Activated CD4-positive, alpha-beta T cell treated with anti-CD3 and anti-CD28 coated beads for 36 hours (primary cell): ENCODE measurements at places on chromosomes 11 and 22. TPM values are rescaled to one million over a fixed set of nuclear protein-coding genes. Genes with fewer than 3 reads are reported as not detected.

Gene TSPO
- 114 TPM for total RNA-seq

Gene TRIM49
- total RNA-seq: not detected

Gene WBP2NL
- 0.30 TPM for total RNA-seq

Gene NLRP6
- total RNA-seq: 0.32 TPM

Gene SLC37A2
- 0.76 TPM for total RNA-seq

Gene APOC3
- not detected for total RNA-seq

Gene SEPTIN3
- total RNA-seq: 2.2 TPM

Gene LGALS12
- not detected for total RNA-seq

Gene PLEKHB1
- 16.2 TPM for total RNA-seq

Gene HBE1
- not detected for total RNA-seq

Gene NLRX1
- 18.2 TPM for total RNA-seq

Gene NXPE2
- total RNA-seq: not detected

Gene TEX54
- not detected for total RNA-seq

Gene CSTF3
- 35.3 TPM for total RNA-seq

Gene C1QTNF6
- total RNA-seq: 8.4 TPM

Gene APLNR
- not detected for total RNA-seq

Gene MS4A3
- not detected for total RNA-seq

Gene SYT12
- total RNA-seq: 0.11 TPM

Gene RHOD
- total RNA-seq: 0.47 TPM

Gene IL17REL
- 0.16 TPM for total RNA-seq

Gene LRFN4
- 19.2 TPM for total RNA-seq

Gene PLA2G3
- total RNA-seq: not detected

Gene AQP11
- total RNA-seq: not detected

Gene TRPM5
- total RNA-seq: 0.05 TPM

Gene C1QTNF5
- total RNA-seq: not detected

Gene PRRG4
- total RNA-seq: 0.23 TPM

Gene SAA2
- not detected for total RNA-seq

Gene MS4A7
- not detected for total RNA-seq
